ENCODE measurements at places on chromosomes 13 and 19.

DNA sequence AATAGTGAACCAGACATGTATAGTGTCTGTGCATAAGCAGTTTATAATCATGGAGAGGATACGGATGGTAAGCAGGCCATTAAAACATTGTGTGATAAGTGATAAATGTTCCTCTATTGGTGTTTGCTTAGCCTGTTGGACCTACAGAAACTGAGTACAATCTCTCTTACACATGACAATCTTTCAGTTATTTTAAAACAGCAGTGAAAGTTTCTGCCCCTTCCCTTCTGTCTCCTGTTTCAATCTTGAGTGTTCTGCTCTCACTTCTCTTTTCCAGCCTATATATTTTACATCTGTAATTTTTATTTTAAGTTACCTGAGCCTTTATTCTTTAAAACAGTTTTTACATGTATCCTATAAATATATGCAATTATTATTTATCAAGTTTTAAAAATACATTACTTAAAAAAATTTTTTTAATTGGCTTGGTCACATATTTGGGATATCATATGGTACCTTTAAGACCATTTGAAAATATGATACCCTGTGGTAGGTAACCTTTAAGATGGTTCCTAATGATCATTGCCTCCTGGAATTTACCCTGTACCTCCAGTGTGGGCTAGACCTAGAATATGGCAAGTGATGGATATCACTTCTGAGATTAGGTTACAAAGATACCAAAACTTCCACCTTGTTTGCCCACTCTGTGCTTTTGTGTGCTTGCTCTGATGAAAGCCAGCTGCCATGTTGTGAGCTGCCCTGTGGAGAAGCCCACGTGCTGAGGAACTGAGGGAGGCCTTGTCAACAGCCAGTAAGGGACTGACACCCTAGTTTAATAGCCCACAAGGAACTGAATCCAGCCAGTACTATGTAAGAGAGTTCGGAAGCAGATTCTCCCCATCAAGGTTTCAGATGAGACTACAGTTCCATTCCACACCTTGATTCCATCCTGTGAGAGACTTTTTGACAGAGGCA is 99.3 kb downstream of the DHRS12 start:
- DNase-seq = no peak

DNA sequence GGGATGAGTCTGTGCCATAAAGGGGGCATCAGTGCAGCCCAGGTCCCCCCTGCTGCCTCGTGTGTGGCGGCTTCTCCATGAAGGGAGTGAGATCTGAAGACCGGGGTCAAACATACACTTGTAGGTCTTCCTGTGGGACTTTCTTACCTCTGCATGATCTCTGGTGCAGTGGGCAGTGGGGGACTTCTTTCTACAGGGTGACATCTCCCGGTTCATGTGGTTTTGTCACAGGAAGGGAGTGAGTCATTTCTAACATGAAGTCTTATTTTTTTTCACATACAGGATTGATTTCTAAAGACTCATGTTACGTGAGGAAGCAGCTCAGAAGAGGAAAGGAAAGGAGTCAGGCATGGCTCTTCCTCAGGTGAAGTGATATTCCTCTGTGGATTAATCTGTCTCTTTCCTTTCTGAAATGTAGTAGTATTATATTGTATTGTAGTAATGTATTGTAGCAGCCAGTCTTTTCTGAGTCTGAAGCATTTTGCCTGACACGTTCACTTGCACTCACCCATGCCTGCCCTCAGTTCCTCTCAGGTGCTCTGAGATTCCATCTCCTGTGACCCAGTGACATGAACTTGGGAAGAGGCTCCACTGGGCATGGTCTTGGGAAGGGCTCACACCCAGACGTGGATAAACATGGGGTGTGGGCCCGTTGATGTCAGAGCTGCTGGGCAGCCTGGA is 15.7 kb downstream of the ZNF808 start:
- no peak for DNase-seq

DNA sequence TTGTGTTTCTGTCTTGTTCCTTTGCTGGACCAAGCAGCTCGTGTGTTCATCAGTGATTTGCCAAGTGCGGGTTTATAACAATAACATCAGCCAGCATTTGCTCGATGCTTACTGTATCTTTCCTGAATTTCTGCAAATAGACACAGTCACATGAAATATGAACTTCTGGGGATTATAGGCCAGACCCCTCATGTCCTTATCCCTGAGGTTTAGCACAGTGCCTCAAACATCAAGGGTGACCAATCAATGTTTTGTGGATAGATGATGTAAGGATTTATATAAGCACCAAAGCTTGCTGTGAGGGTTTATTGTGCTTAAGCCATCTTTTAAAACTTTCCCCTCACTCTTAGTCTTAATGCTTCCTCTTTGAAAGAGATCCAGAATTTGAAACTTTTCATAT is 323.9 kb downstream of the SLC7A1 start:
- DNase-seq = no peak

DNA sequence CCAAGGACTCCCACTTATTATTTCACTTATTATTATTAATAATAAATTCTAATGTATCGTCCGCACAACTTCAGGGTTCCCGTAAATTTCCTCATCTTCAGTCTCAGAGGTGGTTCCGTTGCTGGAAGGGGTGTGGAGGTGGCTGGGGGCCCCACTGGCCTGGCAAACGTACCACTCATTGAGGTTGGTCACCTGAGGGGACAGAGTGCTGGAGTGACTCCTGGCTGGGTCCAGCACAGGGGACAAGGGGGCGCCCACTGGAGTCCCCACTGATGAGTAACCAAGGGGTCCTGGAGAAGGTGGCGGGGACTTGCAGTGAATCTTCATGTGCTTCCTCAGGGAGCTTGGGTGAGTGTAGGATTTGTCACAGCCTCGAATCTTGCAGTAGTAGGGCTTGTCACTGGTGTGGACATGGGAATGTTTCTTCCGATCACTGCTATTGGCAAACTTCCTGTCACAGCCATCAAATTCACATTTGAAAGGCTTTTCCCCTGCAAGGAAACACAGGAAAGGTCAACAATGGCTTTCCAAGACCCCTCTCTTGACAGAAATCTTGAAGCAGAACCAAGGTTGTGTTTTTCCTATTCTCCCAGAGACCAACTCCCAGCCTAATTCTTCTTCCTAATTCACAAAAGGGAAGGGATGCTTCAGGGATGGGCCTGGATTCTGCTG is 6.1 kb downstream of the ZIC5 start:
- no peak for DNase-seq

GRCh38 chr19:29507081-29507860 is 18.5 kb upstream of the VSTM2B start:
- DNase-seq = no peak

GRCh38 chr19:10418485-10419199 is 1.7 kb upstream of the PDE4A start:
- no peak for DNase-seq
